ENCODE measurements at places on chromosomes 11 and 22.

DNA sequence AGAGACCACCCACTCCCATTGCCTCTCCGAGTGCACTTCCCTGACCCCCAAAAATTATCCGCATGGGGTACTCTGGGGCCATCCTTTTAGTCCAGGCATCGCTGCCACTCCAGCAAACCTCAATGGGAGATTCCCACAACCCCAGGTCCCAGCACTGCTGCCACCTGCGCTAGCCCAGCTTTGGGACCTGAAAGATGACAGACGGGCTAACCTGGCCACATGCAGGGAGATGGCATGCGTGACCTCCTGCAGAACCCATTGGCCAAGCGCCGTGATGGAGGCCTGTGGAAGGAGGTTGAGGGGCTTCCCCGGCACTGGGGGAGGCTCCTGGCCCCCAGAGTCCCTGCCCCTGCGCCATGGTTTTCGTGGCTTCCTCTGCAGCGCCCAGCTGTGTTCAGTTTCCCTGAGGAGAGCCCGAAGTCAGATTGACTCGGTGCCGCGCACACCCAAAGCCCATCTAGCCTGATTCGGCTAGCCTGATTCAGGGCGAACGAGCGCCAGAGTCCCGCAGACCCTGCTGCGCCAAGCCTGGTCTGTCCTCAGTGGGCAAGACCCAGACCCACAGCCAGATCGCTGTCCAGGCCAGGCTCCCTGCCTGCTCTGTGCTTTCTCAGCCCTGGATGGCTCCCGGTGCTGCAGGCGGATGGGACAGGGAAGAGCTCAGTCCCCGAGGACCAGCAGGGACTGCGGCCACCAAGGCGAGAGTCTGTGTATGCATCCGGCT lies 751 bp upstream of the WNT7B start:
- no peak for DNase-seq

- peak; percentile 34 for DNase-seq
Observed at GRCh38 chr11:86811637-86812321, 11.4 kb downstream of the PRSS23 start.

GRCh38 chr11:71451596-71452198 lies 1.3 kb upstream of the NADSYN1 start:
- no peak for DNase-seq

DNA sequence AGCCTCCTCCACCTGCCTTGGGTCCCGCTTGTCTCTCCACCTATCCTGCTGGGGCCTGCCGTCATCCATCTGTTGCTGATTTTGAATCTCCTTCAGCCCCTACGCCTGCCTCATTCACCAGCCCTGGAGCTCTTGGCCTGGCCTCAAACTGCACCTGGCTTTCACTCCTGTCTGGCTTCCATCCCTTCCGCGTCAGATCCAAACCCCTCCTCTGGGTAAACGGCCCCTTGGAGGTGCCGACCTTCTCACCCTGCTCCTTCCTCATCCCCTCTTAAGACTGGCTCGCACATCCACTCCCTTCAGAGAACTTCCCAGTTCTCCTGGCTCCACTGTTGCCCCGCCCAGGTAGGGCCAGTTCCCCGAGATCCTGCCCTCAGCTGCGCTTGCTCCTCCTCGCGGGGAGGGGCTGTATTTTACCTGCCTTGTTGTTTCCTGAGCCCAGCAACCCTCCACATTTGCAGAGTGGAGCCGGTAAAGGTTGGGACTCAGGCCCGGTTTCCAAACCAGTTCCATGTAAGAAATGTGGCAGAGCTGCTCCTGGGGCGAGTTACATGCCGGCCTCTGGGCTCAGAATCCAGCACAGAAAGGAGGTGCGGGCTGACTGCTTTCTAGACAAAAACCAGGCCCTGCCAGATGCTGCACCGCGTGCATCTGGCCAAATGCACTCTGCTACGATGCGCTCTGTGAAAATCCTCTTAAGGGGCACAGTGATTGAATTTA lies 13.9 kb upstream of the SHANK2 start:
- no peak for DNase-seq

GRCh38 chr22:49202226-49202625 lies 625.4 kb downstream of the BRD1 start:
- DNase-seq = no peak

GRCh38 chr11:57161351-57161750 lies 20.4 kb upstream of the LRRC55 start:
- no peak for DNase-seq

GRCh38 chr11:114277637-114278341 lies 18.4 kb upstream of the NNMT start:
- DNase-seq = no peak

DNA sequence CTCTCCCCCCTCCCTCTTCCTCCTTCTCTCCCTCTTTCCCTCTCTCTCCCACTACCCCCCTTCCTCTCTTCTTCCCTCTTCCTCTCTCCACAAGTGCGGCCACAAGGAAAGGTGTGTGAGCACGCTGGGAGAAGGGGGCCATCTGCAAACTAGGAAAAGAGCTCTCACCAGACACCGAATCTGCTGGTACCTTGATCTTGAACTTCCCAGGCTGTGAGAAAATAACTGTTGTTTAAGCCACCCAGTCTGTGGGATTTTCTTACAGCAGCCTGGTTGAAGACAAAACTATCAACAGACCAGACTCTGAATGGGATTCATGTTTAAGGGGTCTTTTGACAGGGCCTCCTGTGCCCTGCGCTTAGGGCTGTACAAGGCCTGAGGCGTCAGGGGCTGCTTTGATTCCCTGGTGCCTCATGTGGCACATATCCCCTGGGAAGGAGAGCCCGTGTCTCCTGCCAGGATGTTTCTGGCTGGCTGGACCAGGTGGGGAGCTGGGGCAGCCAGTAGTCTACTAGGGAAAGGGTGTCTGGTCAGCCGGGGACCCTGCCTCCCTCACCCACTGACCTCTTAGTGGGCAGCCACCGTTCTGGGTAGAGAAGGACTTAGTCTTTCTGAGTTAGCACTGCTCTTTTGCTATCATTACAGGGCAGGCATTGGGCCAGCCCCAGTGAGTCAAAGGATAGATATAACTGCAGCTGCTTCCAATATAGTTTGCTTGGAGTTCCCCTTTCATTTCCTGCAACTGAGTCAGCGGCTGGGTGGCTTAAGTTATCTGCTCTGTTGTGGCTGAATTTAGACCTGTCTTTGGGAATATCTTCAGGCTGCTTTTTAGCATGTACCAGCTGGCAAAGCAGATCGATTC lies 6.2 kb downstream of the PANX1 start:
- no peak for DNase-seq

- no peak for DNase-seq
Observed at GRCh38 chr22:29187831-29188230, 17.9 kb upstream of the EMID1 start.
